Activated T-cell treated with anti-CD3 and anti-CD28 coated beads for 4 hours (primary cell): ENCODE measurements at places on chromosomes 7 and 10.

GRCh38 chr7:155685791-155686160 lies 41.3 kb downstream of the RBM33 start:
- no peak for DNase-seq

DNA sequence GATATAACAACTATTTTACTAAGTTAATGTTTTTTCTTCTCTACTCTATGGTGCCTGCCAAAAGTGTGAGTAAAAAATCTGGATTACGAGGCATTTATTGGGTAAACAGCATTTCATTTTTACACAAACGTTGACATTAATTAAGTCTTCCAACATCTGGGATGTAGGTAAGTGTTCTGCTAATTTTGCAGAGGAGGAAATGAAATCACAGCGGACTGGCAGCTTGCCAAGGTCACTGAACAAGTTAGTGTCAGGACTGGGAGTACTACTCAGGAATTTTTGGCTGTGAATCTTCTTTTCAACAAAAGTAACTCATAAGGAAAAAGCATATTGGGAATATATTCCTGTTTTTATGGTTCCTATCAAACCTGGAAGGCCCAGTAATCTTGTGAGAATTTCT lies 612.1 kb upstream of the FZD8 start:
- DNase-seq, result no peak

DNA sequence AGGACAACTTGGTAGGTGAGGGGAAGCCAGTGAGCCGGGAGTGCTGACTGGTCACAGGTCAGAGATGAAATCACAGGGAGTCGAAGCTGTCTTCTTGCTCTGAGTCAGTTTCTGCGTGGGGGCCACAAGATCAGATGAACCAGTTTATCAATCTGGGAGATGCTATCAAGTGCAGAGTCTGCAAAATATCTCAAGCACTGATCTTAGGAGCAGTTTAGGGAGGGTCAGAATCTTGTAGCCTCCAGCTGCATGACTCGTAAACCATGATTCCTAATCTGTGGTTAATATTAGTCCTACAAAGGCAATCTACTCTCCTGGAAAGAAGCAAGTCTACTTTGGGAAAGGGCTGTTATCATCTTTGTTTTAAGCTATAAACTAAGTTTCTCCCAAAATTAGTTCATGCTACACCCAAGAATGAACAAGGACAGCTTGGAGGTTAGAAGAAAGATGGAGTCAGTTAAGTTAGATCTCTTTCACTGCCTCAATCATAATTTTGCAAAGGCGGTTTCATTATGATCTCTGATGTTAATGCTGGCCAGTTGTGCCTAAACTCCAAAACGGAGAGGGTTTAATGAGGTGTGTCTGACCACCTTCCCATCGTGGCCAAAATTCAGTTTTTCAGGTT lies 8.4 kb upstream of the LMOD2 start:
- DNase-seq, result no peak

GRCh38 chr10:63611078-63611477 lies 89.9 kb downstream of the REEP3 start:
- DNase-seq, result no peak

DNA sequence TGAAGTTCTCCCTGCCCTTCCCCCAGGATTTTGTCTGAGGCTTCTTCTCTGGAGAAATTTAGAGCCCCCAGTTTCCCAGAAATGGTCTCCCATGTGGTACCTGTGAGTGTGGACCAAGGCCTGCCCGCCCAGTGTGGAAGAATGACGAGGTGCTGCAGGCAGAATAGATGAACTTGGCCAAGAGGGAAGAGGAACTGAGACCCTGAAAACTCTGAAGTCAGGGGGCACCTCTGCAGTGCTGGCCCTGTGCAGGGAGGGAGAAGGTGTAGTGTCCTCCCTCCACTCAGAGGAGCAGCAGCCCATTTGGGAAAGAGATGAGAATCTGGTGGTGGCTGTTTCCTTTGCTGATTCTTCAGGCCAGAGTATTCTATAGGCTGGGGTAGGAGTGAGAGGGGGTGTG lies 115.2 kb upstream of the PCGF5 start:
- DNase-seq, result no peak

DNA sequence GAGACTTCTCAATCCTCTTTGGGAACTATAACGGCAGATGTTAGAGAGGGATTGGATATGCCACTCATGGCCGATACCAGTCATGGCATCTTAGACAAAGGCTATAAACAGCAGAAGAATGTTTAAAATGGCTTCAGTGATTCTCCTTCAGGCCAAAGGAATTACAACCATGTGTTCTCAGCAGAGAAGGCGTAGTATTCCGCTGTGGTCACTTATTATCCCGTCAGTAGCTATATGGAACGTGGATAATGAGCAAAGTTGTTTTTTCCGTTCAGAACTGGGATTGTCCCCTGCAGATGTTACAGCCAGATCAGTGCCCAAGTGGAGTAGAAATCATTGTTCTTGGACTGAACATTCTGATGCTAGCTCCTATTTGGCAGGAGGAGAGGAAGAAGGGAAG lies 43.1 kb downstream of the TEX36 start:
- no peak for DNase-seq

GRCh38 chr7:137592232-137592896 lies 248.8 kb upstream of the PTN start:
- DNase-seq, result no peak

- no peak for DNase-seq
These were observed 43.1 kb downstream of the BRAF start for GRCh38 chr7:140881507-140882228.

GRCh38 chr10:20745556-20746375 lies 151.3 kb downstream of the NEBL start:
- no peak for DNase-seq

DNA sequence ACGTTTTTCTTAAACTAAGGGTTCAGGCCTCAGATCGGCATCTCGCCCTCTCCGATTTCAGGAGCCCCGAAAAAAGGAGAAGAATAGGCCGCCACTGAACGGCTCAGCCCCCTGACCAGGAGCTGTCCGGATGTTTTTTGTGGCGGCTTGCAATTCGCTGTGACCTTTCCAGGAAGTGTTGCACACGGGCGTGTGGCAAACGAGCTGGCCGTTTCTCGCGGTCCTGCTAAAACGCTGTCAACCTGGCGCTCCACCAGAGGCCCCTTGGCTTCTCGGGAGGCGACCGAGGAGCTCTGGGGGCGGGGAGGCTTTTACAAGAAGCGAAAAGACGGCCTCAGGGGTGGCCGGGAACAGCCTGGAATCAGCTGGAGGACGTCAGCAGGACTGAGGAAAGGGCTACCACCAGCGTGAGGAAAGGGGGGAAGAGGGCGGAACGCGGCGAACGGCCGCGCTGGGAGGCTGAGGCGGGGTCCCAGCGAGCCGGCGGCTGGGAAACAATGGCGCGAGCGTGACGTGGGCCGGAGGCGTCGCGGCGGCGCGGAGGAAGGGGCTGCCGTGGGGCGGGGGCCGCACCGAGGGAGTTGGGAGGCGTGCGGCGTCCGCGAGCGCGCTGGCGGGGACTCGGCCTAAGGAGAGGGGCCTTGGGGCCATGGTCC lies 493 bp downstream of the NT5C2 start:
- DNase-seq, result peak; percentile 26

DNA sequence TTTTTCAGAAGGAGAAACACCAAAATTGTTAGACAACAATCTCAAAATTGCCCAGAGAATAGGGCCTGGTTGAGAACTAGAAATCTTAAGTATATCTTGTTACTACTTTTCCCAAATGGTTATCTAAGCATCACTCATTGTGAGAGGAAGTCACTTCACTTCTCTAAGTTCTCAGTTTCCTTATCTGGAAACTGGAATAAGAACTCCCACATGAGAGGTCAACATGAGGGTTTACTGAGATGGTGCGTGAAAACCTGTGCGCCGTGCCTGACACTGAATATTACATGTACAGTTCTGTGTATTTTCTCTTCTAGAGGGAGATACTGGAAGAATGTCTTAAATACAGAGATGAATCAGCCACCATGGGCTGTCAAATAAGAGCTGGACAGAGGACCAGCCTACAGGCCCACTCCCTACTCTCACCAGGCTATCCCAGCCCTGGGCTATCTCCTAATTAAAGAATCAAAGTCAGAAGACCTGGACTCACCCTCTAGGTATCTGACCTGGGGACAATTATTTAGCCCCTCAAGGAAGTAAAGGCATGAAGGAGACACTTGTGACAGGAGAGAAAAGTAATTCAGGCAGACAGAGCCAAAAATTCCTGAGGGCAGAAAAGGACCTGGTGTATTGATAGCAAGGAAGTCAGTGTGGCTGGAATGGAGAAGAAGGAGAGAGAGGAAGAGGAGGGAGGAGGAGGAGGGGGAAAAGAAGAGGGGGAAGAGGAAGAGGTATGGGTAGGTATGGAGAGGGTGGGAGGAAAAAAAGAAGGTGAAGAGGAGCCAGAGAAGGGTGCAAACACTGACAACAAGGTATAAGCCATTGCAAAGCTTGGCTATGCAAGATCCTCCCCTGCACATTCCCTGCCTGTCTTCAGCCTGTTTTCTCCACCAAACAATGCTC lies 44.9 kb downstream of the CCDC71L start:
- no peak for DNase-seq

GRCh38 chr10:10270126-10271050 lies 747.3 kb upstream of the CELF2 start:
- DNase-seq, result no peak

GRCh38 chr7:19114551-19114855 lies 2.9 kb downstream of the TWIST1 start:
- no peak for DNase-seq

DNA sequence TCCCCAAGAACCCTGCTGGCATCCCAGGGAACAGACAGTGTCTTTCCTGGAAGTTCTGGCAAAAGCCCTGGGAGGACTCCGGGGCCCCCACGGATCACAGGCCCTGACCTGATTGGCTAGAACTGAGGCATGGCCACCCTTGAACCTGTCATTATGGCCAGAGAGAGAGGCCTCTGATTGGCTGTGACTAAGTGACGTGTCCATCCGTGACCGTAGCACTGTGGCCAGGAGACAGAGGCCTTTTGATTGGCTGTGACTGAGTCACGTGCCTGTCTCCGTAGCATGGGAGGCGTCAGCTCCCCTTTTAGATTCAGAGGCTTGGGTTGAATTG lies 163.8 kb downstream of the RGS10 start:
- no peak for DNase-seq

GRCh38 chr7:42972699-42973500 lies 40.7 kb downstream of the MRPL32 start:
- DNase-seq, result no peak

GRCh38 chr7:139777133-139777891 lies 486 bp downstream of the HIPK2 start:
- DNase-seq, result no peak

DNA sequence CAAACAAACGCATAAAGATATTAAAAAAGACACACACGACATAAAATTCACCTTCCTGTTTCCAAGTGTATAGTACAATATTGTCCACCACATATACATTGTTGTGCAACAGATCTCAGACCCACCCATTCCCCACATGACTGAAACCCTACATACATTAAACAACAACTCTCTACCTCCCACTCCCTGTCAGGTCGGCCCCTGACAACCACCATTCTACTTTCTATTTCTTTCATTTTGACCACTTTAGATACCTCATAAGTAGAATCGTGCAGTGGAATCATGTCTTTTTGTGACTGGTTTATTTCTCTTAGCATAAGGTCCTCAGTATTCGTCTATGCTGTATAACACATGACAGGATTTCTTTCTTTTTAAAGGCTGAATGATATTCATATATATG lies 320.5 kb downstream of the BBS9 start:
- DNase-seq, result no peak

GRCh38 chr10:113027230-113027573 lies 77.2 kb downstream of the TCF7L2 start:
- no peak for DNase-seq

DNA sequence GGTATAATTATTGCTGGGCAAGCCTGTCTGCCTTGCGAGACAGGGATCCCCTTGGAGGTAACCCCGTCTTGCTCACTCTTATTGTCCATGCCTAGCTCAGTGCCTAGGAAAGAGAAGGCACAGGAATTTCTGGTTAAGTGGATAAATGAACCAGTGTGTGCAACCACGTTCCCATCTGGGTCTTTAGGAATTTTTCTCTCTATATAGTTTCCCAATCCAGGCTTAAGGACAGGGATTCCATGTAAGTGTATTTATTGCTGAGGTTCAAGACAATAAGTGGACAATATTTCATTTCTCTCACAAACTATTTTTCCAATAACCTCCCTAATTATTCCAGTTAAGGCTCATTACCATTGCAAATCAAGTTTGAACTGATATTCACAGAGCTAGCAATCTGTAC lies 8.9 kb upstream of the ADAM12 start:
- DNase-seq, result no peak

- DNase-seq, result no peak
These were observed 27.3 kb upstream of the HERPUD2 start for GRCh38 chr7:35722054-35722849.

- DNase-seq, result no peak
These were observed 259.7 kb downstream of the DNAJB6 start for GRCh38 chr7:157596471-157596870.

- DNase-seq, result peak; percentile 62
These were observed at the start of gene SFXN4 for GRCh38 chr10:119165171-119166117. SFXN4 (minus strand) TSS chr10:119165714; CDS start chr10:119165647, 67 bp downstream.

- DNase-seq, result no peak
These were observed 124.9 kb upstream of the NEBL start for GRCh38 chr10:21021843-21022594.

GRCh38 chr10:32982293-32982709 lies 24.3 kb upstream of the ITGB1 start:
- DNase-seq, result no peak

- DNase-seq, result no peak
These were observed 70.1 kb downstream of the COBL start for GRCh38 chr7:51246258-51247245.

- DNase-seq, result no peak
These were observed 1.7 kb downstream of the ADRB1 start for GRCh38 chr10:114045136-114046086.

GRCh38 chr7:75962607-75963380 lies 31.6 kb downstream of the TMEM120A start:
- no peak for DNase-seq

DNA sequence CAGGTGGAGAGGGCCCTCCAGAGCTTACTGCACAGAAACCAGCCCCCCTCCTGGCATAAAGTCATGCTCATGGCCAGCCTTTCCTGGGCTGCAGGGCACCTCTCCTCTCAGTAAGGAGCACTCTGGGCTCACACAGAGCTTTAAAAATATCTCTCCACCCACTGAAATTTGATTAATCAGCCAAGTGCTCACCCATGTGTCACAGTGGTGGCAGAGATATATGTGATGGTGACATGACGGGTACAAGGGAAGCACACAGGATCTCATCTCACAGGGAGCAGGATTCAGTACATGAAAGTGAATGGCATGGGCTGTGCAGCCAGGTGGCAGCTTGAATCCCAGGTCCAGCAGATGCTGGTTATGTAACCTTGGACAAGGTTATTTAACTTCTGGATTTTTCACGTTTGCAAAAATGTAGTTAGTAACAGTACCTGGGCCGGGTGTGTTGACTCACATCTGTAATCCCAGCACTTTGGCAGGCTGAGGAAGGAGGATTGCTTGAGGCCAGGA lies 144.8 kb downstream of the CALN1 start:
- DNase-seq, result no peak
